GM23248 (cell line): ENCODE measurements at places on chromosomes 7 and 10.
A peak's percentile ranks its signal among the peaks of the same experiment; 100 is the strongest.

DNA sequence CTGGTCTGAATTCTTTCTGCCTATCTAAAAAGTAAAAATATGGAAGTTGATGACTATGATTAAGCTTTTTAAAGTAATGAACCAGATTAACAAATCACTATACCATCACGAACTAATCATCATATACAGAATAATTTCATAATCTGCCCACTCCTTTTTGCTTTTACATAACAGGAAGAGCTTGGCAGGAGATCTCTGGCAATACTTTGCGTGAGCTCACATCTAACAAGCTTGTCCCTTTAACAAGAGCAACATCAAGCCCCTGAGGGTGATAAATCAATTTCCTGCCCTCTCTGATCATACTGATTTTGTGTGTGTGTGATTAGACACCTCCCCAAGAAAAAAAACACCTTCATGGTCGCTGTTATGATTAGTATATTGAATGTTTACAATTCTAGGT, 143.5 kb upstream of the ASAH2 start:
- peak; percentile 52 for DNase-seq

DNA sequence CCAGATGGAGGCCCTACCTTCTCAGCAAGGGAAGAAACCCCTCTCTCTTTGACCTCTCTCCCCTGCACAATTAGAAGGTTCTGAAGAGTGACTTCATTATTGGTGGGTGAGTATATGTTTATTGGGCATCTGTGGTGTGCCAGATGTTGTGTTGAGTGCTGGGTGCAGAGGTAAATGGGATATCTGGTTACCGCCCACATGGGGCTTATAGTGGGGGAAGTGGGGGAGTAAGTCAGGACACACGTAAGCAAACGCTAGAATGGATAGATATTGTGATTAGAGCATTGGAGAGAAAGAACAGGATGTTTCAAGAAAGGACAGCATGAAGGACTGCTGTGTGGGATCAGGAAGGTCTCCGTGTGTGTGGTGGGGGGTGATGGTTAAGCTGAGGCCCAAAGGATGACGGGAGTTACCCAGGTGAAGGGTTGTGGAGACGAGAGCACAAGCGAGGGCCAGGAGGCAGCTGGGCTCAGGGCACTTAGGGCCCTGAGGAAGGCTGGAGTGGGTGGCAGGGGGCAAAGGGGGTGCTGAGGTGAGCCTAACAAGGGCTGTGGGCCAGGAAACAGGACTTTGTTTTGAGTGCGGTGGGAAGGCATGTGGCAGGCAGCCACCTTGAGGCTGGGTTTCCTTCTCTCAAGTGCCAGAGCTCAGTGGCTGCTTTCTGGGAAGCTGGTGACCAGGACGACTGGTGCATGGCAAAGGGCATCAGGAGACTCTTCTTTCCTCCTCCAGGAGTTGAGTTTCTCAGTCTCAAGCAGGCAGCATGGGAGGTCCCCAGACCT, 299.9 kb downstream of the RPS24 start:
- no peak for DNase-seq

- DNase-seq = no peak
These were observed 28.0 kb downstream of the MYOF start for GRCh38 chr10:93454146-93454545.

DNA sequence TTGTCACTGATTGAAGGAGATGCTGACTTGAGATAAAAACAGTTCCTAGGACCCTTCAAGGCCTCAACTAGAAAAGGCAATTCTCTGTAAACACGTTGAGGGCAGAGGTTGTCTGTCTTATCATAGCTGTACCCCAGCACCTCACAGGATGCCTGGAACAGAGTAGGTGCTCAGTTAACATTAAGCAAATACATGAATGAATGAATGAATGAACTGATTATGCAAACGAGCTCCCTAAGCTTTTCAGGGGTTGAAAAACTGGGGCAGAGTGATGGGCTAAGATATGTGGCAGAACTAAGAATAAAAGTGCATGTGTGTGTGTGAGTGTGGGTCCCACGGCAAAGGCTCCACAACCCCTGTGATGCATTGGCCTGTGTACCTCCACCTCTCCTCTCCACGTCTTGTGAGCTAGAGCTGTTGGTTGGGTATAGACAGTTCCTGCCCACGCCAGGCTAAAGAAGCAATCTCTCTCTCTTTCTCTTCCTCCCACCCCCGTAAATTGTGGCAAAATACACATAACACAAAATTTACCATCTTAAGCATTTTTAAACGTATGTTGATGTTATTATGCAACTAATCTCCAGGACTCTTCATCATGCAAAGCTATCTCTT, 20.9 kb upstream of the SMC3 start:
- DNase-seq = no peak

- DNase-seq = no peak
These were observed 218.6 kb upstream of the FZD1 start for GRCh38 chr7:91045606-91046005.

- DNase-seq = peak; percentile 37
These were observed 165.9 kb downstream of the ABCA13 start for GRCh38 chr7:48337012-48337621.

DNA sequence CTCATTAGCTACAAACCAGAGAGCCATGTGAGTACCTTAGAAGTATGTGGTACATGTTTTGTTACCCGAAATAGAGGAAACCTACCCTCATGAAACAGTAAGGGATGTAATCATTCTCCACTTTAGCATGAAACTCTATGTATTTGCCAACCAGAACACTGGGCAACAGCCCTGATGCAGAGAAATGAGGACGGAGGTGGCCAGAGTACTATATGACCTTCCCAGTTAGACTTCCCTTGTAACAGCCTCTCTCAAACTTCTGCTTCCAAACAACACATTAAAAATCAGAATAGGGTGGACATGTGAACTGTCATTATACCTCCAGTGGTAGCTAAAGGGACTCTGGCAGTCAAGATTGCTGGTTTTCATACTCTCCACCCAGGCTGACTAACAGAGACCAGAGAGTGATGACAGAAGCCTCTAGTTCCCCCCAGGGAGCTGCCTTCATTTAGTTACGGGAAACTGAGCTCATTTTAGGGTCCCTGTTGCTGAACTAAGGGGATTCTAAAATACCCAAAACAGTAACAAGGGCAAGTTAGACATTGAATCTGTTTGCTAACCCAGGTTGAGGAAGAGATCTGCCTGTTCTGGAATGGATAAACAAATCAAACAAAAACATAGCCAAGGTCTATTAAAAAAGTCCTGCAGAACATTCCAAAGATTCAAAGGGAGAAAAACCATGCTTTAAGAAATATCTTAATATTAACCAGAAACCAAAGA, 83.1 kb downstream of the VPS41 start:
- peak; percentile 46 for DNase-seq

DNA sequence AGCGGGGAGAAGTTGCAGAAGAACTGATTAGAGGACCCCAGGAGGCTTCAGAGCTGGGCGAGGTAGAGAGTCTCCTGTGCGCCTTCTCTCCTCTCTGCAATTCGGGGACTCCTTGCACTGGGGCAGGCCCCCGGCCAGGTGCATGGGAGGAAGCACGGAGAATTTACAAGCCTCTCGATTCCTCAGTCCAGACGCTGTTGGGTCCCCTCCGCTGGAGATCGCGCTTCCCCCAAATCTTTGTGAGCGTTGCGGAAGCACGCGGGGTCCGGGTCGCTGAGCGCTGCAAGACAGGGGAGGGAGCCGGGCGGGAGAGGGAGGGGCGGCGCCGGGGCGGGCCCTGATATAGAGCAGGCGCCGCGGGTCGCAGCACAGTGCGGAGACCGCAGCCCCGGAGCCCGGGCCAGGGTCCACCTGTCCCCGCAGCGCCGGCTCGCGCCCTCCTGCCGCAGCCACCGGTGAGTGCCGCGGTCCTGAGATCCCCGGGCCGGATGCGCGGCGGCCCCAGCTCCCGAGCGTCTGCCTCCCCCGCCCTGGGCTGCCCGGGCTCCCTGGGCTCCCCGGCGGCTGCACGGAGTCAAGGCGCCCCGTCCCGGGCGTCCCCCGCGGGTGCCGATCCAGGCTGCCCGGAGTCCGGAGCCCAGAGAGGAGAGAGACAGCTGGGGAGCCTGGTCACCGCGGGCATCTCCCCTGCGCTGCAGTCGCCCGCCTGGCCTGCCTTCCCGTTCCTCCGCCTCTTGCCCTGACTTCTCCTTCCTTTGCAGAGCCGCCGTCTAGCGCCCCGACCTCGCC, at the start of gene PLAU:
TSS of gene PLAU (plus strand) at position 369 of the 789 bp plus-strand sequence. CDS start 424 bp downstream, outside the sequence.
- DNase-seq = peak; percentile 65

DNA sequence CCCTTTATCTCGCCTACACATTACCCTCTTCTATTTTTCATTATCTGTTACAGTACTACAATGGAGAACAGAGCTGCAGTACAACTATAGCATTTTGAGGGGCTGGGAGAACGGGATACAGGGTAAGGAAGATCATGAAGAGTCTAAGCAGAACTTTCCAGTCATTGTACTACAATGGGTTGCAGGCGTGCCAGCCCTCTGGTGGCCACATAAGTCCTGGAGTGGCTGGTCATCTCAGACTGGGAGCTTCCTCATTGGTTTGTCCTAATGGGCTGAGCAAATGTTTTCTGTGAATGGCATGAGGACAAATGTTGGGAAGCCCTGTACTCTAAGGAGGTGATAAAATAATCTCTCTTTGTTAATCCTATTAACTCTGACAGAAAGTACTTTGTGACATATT, 33.0 kb downstream of the TMEM106B start:
- DNase-seq = peak; percentile 26

DNA sequence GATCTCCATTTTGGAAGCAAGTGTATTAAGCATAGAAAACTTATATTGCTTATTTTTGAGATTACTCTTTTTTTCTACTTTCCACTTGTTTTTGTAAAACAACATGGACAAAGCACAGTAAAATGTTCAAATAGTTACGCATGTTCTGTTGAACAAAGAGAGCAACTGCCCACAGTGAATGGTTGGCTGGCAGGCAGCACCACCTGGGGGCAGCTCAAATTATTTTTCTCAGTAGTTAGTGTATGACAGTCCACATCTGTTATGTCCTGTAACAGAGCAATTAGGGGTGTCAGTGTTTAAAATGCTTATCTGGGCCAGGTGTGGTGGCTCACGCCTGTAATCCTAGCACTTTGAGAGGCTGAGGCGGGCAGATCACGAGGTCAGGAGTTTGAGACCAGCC, 46.1 kb upstream of the CACUL1 start:
- peak; percentile 26 for DNase-seq

GRCh38 chr10:119131512-119132240, 27.8 kb downstream of the DENND10 start:
- peak; percentile 48 for DNase-seq

GRCh38 chr10:8489823-8490222, 435.3 kb downstream of the GATA3 start:
- no peak for DNase-seq

DNA sequence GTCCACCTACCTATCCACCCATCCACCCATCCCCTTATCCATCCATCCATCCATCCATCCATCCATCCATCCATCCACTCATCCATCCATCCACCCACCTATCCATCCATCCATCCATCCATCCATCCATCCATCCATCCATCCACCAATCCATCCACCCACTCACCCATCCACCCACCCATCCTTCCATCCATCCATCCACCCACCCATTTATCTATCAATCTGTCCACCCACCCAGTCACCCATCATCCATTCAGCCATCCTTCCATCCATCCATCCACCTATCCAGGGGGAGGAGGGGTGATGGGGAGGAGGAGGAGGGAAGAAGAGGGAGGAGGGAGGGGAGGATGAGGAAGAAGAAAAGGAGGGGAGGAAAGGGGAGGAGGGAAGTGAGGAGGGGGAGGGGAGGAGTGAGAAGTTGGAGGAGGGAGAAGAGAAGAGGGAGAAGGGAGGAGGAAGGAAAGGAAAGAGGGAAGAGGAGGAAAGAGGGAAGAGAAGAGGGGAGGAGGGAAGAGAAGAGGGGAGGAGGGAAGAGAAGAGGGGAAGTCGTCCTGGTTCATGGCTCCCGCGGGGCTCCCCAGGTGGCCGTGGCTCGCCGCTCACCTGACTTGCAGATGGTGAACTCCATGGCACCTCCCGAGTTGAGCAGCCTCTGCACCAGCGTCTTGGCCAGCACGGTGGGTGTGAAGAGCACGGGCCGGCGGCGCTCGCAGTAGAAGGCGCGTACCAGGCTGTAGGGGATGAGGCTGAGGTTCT, 68.8 kb upstream of the GNA12 start:
- no peak for DNase-seq
